ENCODE measurements at places on chromosomes 7 and 10.

- no peak for DNase-seq
These were observed 114.0 kb downstream of the PTPN20 start for GRCh38 chr10:47025253-47025539.

DNA sequence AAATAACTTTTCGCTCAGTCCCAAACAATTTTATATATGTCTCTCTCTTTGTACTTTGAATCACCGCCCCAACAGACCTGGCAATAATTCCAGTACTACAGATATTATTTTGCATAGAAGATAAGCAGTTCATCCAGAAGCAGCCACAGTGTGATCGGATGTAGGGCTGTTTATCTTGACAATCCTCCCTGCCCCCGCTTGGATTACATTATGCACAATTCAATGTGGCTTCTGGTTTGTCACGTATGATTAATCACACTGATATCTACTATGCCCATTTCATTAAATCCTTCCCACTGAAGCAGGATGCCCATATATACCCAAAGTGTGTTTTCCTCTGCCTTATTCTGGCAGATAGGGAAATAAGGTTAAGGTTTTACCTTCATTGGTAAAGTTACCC lies 115.2 kb downstream of the PDE1C start:
- no peak for DNase-seq

- DNase-seq, result no peak
These were observed 10.4 kb upstream of the LMBR1 start for GRCh38 chr7:156903232-156903909.

GRCh38 chr10:35346248-35346647 lies 9.9 kb downstream of the CCNY start:
- DNase-seq, result no peak

DNA sequence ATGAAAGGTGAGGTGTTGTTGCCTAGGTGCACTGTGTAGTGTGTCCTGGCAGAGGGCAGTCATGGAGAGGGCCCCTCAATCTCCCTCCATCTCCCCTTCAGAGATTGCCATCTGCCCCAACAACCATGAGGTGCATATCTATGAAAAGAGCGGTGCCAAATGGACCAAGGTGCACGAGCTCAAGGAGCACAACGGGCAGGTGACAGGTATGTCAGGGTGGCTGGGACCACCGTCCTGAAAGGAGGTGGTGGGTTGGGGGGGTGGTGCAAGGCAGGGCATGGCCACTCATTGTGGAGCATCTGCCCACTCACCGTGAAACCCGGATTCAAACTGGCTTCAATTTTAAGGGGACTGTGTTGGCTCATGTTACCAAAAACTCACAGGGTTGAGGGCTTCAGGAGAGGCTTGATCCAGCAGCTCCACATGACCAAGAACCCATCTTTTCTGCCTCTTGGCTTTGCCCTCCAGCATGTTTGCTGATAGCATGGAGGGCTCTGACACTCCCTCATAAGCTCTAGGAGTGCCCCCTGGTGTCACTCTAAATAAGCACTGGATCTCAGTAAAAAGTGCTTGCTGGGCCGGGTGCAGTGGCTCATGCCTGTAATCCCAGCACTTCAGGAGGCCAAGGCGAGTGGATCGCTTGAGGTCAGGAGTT lies 12.2 kb downstream of the ARPC1B start:
- no peak for DNase-seq

- no peak for DNase-seq
These were observed 31.2 kb downstream of the FOXK1 start for GRCh38 chr7:4713183-4713784.

DNA sequence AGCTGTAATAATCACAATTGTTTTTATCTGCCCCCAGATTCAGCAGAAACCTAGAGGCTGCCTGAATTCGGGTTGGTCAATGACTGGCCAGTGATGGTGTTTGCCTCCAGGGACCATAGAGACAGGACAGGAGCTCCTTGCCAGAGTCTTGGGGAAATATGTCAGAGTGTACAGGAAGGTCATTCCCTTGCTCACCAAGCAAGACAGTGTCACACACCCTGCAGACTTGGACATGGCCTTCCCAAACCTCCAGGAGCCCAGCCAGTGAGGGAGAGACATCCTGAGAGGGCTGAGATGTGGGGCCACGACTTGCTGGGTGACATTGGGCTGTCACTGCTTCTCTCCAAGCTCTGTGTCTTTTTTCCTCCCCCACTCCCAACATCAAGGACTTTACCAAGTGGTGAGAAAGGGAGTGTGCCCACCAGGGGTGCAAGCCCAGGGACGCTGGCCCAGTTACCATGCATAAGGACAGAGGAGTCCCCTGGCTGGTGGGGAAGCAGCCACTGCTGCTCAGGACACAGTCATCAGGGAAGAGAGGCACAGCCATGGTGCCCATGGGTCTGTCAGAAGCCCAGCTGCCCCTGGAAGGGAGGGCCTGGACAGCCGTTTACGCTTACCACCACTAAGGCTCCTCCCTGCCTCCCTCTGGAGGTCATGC lies 25.3 kb upstream of the C10orf53 start:
- DNase-seq, result no peak

DNA sequence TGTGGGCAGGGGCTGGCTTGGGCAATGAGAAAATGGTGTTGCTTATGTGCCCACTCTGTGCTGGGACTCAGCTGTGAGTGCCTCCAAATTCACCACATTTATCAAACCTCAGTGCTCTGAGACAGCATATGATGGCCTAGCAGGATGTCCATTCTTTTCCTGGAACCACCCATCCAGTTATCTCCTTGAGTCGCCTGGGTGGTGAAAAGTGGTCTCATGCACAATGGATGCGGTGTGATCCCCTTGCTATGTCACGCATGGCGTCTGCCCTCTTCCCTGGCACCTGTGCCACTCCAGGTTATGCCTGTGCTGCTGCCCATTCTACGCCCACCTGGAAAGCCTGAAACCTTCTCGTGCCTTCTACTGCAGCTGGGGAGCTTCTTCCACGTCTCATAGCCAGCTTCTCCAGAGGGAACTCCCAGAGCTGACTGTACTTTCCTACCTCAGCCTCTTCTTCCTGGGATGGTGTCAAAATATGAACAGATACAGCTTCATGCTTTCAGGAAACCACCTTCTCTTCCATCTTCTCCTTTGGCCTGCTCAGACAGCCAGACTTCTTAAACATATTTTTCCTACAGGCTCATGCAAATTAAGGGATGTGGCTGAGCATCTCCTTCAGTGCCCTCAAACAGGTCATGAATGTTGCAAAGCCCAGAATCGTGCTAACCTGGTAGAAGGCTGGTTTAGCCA lies 147.3 kb downstream of the PFKFB3 start:
- no peak for DNase-seq

GRCh38 chr10:74923556-74923955 lies 97.2 kb downstream of the KAT6B start:
- DNase-seq, result no peak

DNA sequence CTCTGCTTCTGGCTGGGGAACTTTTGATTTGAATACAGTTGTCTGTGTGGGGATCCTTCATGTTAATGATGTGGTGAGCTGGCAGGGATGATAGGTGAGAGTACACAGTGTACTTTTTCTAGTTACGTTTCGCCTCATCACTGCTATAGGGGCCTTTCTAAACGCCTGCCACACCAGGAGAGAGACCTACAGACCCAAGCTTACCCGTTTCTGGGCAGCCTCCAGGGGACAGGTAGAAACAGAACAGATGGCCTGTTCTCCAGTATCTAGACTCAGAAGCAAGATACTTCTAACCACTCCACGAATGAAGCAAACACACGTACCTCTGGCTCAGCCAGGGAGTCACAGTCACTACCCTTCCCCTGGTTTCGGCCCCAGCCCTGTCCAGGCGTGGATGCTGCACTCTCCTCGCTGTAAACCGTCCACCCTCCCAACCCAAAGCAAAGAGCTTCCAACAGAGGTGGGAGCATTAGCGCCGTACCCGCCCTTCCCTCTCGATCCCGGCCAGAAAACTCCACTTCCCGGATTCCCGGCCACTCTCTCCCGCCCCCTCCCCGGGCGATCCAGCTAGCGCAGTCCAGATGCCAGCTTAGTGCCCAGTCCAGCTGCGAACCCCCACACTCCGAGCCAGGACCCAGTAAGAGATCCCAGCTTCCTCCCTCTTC lies 1.2 kb downstream of the CCDC6 start:
- DNase-seq, result no peak

- DNase-seq, result no peak
These were observed 58.8 kb downstream of the SHH start for GRCh38 chr7:155753446-155753965.

DNA sequence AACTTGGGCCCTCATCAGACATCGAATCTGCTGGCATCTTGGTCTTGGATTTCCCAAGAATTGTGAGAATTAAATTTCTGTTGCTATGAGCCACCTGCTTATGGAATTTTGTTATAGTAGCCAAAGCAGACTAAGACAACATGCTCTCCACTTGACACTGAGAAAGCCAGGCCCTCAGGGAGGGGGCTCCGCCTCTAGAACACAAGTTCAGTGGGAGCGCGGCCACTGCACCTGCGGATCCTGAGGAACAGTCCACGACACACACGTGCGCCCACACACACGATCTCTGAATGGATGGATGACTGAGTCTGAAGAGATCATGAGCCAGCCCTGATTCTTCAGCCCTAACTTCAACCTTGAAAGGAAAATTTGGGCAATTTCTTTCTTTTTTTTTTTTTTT lies 73.7 kb downstream of the CTBP2 start:
- no peak for DNase-seq

DNA sequence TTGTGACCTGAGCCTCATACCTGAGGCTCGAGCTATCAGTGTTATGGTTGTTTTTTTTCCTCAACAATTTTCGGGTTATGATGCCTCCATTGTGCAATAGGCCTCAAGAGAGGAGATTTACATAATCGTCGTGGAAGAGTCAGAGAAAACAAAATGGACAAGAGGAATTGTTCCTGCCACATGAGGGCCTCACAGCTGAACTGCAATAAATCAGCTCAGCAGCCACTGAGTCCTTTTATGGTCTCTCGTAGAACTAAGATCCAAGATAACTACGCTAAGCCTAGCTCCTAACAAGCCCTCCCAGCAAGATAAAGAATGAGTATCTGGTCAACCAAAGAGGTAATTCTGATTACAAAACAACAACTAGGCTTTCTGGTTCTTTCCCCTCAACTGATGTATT lies 336.8 kb downstream of the WDR11 start:
- DNase-seq, result no peak

DNA sequence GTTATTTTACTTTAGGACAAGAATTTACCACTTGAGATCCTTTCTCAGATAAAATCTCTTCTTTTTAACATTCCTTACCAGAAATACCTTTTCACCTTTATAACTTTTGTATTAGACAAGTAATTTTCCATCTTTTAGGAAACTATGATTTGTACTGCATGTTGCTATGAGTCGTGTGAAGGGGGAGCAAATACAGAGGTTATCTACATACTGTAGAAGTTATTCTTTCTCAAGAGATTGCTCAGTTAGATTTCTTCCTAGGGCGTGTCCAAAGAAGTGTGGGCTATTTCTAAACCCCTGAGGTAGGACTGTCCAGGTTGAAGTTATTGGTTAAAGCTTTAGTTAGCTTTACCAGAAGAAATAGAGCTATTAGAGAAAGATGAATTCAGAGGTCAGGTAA lies 30.2 kb upstream of the ARHGAP12 start:
- no peak for DNase-seq

DNA sequence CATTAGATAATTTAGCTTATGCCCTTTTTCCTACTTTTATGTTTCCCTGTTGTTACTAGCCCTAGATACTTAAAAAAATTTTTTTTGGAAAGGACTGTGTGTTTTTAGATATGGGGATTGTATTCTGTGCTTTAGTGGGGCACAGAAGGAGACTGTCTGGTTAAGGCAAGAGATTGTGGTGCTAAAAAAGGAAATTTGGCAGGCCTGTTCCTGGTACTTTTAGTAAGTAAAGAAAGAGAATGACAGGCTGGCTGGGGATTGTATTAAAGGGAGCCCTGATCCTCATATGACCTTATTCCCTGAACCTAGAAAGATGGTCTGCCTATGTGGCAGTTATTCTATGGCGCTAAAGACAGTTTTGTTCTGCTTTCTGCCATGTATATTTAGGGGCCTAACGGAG lies 74.8 kb downstream of the AUTS2 start:
- no peak for DNase-seq

DNA sequence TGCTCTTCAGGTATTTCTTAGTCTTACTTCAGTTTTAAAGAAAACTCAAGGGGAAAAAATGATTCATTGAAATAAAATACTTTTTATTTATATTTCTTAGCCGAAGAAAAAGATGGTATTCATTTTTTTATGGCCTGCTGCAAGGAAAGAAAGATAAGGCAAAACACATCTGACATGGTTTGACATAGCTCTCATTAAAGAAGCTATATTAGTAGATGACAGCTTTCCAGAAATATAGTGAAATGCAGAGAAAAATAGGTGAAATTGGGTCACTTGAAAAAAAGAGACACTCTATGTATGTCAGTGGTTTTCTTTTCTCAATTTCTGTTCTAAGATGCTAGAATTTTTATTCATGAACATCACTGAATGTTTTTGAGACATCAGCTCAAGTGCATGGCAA lies 438.3 kb downstream of the PLXDC2 start:
- DNase-seq, result no peak

GRCh38 chr10:109762555-109762954 lies 160.8 kb downstream of the XPNPEP1 start:
- DNase-seq, result no peak

- DNase-seq, result no peak
These were observed 265.2 kb upstream of the PPP2R2D start for GRCh38 chr10:131635564-131636015.

GRCh38 chr10:12902135-12902572 lies 99.4 kb downstream of the CCDC3 start:
- DNase-seq, result peak; percentile 22

DNA sequence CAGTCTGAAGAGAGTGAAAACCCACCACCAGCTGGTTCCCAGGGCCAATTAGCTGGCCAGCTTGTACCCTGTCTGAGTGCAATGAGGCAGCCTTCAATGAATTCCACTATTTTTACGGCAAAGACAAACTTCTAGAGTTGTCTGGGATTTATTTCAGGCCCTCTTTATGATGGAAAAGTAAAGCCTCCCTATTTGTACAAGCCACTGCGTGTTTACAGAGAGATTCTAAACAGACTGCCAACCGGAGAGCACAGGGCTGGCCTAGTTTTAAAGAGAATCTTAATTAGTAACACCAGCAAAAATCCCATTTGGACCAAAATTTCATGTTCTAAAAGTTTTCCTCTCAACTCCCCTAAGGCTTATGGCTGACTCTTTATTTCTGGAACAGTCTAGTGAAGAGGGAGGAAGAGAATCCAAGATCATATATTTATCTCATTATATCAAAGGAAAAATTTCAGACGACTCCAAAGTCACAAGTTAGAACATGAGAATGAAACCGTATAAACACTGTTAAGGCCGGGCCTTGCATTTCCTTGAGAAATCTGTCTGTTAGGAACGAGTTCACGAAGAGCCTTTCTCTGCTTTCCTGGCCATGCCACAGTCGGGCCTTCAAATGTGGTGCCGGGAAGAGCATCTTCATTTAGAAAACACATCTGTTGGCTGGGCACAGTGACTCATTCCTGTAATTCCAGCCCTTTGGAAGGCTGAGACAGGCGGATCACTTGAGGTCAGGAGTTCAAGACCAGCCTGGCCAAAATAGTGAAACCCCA lies 724.6 kb upstream of the NRP1 start:
- no peak for DNase-seq

- DNase-seq, result peak; percentile 29
These were observed 488.8 kb upstream of the ZMIZ1 start for GRCh38 chr10:78579995-78580394.

- no peak for DNase-seq
These were observed 315.9 kb upstream of the SEMA3A start for GRCh38 chr7:84510505-84510904.
